ENCODE measurements at places on chromosomes 12 and 14.

- no peak for DNase-seq
Measured at GRCh38 chr12:97160277-97160676, 253.2 kb downstream of the NEDD1 start.

DNA sequence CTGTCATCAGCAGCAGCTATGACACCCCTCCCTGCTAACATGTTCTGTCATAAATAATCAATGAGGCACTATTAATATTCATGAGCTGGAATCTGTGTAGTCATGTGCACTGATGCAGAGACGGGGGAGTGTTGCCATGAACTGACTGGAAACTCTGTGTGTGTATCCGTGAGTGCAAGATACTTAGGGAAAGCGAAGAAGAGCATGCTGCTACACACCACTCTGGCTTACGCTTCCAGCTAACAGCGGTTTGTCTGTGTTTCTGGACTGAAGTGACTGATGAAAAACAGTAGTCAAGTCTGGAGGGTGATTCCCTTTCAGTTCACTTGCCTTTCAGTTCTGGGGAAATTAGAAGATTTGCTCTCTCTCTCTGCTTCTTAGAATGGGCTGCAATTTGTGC, 249.4 kb downstream of the PDZRN4 start:
- DNase-seq: peak; percentile 71

GRCh38 chr12:113462998-113463745, 8.5 kb downstream of the LHX5 start:
- DNase-seq: no peak

- no peak for DNase-seq
Measured at GRCh38 chr14:104968153-104968527, 10.0 kb downstream of the AHNAK2 start.

GRCh38 chr12:104596134-104596799, 139.5 kb downstream of the CHST11 start:
- DNase-seq: no peak

DNA sequence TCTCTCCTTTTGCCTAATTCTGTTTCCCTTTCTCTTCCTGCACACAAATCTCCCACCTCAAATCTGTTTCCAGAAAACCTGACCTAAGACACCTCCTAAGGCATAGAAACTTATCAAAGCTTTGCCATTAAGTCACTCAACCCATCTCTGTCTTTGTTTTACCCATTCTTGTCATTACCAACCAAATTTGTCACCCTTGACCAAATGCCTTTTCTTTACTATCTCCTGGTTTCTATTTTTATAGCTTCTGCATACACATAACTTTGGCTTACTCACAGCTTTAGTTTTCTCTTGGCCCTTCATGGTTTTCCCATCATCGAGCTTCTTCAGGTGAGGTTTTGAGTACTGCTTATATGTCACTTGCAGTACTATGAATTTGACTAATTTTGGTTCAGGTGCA, 184.2 kb downstream of the BCAT1 start:
- DNase-seq: no peak

DNA sequence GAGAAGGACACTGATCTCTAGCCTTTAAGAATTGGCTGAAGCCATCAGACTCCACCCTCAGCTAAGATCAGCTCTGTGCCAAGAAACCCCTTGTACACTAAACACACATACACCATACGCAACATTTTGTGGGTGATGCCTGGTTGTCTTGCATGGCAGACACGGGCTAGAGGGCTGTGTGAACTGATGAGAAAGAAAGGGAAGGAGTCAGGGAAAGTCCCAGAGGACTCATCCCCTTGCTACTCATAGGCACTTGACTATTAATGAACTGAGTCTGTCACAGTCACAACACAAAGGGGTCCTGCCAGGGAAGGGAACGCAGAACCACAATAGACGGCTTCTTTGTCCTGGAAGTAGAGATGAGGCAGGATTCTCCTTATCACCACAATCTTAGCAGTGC, 80.8 kb downstream of the EMP1 start:
- DNase-seq: no peak

DNA sequence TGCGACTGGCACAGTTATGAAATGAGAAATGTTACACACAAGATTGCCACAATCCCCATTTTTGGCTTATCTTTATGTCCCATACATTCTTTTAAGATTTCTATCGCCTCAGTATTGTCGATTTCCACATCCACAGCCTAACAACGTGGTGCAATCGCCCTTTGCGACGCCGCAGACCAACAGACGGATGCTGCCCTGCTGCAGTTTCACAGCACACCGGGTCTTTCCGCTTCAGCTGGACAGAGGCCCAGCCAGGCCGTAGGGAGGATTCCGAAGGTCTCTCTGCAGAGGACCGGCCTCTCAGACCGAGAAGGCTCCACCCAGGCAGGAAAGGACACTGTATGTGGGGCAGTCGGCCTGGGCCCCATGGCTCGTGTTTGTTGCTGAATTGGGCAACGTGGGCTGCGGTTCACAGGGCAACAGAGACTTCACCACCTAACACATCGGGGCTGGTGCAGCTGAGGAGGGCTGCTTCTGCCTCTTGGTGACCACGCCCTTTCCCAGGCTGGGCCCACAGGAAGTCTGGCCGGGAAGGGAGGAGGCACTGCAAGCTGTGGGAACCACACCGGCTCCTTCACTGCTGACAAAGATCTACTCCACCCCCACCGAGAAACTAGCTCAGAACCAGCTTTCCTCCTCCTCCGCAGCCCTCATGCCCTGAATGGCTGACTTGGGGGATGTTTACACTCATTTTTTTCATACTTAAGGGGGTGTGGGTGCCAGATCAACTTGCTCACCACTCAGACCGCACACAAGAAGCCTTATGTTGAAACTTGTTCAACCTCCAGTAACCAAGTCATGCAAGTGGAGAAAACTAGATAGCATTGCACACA, 32.9 kb upstream of the MDM1 start:
- peak; percentile 24 for DNase-seq

- peak; percentile 74 for DNase-seq
Measured at GRCh38 chr14:20873370-20874177, 17.6 kb upstream of the RNASE3 start.

- DNase-seq: no peak
Measured at GRCh38 chr12:79451365-79451764, 239.4 kb downstream of the PAWR start.

DNA sequence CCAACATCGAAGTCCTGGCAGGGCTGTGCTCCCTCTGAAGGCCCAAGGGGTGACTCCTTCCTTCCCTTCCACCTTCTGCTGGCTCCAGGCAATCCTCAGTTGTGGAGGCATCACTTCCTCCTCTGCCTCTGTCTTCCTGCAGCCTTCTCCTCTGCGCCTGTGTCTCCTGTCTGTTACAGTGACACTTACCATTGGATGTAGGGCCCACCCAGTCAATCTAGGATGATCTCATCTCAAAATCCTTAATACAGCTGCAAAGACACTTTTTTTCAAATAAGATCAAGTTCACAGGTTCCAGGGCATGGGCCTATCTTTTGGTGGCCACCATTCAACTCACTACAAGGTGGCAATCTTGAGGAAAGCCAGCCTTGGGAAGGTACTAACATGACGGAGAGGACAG, 155.1 kb downstream of the ESRRB start:
- DNase-seq: no peak

DNA sequence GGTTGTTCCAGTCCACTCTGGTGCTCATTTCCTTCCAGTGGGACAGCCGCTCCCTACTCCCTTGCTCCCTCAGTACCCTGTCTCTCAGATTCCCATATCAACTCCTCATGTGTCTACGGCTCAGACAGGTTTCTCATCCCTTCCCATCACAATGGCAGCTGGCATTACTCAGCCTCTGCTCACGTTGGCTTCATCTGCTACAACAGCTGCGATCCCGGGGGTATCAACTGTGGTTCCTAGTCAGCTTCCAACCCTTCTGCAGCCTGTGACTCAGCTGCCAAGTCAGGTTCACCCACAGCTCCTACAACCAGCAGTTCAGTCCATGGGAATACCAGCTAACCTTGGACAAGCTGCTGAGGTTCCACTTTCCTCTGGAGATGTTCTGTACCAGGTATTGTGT, 69.9 kb downstream of the RAD52 start:
- no peak for DNase-seq

- DNase-seq: no peak
Measured at GRCh38 chr12:12654691-12655460, 41.1 kb downstream of the GPR19 start.

- no peak for DNase-seq
Measured at GRCh38 chr12:102806110-102806509, 110.9 kb downstream of the PAH start.

DNA sequence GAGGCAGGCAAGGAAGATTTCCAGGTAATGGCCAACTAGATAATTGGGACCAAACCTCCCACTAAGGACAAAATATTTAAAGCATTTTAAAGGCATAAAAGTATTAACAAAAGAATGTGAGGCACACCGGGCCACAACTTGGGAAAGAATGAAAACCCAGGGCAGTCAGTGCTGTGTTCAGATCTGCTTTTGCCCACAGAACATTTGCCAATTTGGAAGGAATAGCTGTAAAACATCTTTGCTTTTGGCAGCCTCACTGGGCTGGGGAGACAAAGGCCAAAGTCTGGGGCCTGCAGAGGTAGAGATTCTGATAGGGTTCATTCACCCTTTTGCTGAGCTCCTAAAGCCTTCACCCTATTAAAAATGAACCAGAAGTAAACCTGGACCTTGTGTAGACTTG, 82.3 kb downstream of the SYNE3 start:
- no peak for DNase-seq

DNA sequence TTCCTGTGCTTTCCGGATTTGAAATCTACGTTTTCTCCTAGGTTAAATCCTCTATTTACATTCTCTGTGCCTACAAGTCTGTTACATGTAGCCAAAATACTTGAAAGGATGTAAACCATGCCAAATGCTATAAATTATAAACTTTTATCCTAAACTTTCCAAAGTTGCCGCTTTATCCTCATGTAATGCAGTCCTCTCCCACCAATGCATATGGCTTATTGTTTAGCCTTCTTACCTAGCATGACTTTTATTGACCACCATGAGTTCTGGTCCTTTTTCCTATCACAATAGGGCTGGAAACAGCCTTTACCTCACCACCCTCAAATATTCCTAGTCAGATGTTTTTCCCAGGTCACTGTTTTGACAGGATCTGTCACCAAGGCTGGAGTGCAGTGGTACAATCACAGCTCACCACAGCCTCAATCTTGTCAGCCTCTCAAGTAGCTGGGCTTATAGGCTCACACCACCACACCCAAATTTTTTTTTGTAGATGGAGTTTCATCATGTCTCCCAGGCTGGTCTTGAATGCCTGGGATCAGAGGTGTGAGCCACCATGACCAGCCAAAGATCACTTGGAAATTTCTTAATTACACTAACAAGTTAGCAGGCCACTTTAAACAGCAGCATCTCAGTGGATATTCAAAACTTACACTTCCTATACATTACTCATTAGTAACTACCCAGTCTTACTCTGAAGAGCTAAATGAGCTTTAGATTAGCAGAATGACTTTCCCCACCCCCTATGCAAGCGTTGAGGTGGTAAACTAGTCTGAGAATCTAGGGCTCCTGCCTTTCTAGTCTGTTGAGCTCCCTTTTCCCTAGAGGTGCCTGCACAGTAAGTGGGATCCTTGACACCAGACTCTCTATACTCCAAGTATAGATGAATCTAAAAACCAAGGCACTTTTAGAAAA, 4.1 kb downstream of the TUBA1B start:
- no peak for DNase-seq

DNA sequence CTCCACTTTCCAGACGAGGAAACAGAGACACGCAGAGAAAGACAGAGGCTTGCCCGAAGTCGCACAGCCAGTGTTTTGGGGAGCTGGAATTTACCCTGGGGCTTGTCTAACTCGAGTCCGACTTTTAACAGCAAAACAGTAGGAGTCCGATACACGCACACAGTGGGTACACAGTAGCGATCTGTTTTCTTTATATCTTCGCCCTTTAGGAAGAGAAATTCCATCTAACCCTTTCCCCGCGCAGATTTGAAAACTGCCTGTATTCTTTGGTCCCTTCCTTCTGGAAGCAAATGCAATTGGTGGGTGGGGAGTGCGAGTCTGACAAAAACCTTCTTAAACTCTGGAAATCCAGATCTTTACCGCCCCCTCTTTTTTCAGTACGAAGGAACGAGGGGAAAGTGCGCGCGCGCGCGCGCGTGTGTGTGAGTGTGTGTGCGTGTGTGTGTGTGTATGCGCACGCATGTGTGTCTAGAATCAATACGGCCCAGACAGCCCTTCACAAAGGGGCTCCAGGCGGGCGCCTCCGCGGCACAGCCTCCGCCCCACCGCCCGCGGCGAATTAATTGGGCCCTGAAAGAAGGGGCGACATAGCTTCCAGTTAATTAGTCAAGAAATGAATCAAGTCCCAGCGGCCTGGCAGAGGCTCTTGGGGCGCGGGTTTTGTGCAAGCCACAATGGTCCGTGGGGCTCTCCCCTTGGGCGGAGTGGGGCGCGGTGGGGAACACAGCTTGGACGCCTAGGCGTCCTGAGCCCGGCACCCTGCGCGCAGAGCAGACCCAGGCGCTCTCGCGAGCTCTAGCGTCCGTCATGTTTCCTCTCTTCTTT, 14.0 kb upstream of the TBX3 start:
- no peak for DNase-seq

DNA sequence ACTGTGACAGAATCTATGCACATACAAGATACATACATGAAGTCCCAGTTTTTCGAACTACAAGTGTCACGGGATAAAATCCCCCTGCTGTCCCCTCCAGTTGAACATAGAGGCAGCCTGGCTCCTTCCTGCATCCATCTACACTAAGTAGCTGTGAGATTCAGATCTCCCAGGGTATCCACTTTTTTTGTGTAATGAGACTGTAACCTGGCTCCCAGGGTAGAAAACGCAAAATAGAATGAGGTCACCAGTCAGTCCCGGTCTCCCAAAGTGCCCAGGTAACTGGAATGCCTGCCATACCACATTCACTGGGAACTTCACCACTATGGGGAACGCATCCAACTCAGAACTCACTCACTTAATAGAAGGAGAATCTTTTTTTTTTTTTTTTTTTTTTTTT, 67.8 kb downstream of the TMCC3 start:
- no peak for DNase-seq

DNA sequence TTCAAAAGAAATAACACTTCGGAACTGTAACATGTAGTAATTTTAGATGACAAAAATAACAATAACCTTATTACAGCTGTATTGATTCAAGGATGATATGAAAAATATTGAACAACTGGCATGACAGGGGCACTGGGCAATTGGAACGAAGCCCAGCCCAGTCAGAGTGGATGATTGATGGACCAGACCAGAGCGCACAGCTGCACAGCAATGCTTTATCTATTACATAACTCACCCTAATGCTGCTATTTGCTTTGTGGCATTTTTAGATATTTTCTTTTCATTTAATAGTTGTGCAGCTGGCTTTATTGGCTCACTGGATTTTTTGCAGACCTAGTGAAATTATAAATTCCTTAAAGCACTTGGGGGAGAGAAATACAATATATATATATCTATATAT, 26.9 kb upstream of the FERMT2 start:
- DNase-seq: peak; percentile 10

GRCh38 chr14:69270795-69271708, 11.1 kb downstream of the GALNT16 start:
- DNase-seq: no peak

DNA sequence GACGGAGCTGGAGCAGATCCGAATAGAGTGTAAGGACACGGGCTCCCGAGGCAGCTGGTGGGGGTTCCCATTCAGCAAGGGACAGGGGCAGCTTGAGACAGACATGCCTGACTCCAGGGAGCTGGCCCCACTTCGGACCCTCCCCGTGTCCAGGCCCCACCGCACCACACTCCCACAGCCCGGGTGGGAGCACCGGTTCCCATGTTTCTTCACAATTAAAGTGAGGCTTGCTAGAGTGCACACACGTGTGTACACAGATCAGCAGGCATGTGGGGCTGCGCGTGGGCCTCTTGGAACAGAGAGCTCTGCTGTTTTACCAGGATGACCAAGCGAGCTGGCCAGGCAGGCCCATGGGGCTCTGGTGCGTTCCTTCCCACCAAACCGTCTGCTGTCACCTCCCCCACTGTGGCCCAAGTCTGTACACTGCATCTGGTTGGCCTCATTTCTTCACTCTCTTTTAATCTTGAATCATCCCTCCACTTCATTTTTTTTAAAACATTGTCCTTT, 48.0 kb downstream of the SLC6A12 start:
- DNase-seq: no peak
